Activated T-helper 1 cell treated with anti-CD3 and anti-CD28 coated beads, Interleukin-2, amount 50 U/mL, for 16 hours (primary cell): ENCODE measurements at places on chromosomes 16 and 17.

GRCh38 chr16:79662669-79663313 is 62.3 kb upstream of the MAF start:
- DNase-seq: no peak

GRCh38 chr16:29848420-29849297 is 14.4 kb downstream of the CDIPT start:
- peak; percentile 70 for DNase-seq

DNA sequence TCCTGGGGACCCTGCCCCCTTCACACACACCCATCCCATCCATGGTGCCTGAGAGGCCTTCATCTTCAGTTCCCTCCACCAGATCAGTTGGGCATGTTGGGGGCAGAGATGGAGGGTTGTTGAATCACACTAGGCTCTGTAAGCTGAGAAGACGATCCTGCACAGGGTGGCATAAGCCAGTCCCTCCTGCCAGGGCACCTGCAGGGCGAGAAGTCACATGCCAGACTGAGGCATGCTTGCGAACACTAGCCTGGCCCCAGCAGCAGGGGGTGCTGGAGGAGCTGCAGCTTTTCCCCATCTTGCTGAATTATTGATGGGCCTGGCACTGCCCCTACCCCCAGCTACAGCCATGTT is 6.1 kb upstream of the TBX2 start:
- DNase-seq: no peak

DNA sequence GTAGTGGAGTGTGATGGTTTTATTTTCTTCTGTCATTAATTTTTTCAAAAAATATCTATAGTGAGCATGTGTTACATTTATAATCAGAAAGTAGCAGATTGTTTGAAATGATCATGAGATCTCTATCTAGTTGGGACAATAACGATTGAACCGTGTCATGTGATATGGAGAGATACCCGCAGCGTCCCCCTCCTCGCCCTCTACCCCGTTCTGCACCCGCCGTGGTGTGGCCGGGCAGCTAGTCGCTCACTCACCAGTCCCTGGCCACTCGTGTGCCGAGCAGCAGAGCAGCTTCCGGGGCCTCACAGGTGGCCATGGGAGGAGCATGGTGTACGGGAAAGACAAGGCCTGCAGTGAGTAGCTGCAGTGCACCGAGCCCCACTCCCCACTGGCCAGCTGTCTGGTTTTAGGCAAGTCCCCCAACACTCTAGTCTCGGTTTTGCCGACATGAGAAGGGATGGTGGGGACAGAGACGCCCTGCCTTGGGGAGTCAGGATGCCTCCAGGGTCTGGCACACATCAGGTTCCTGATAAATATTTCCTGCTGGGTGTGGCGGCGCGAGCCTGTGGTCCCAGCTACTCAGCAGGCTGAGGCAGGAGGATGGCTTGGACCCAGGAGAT is 15.3 kb downstream of the MLYCD start:
- DNase-seq: no peak

- DNase-seq: no peak
Measured at GRCh38 chr17:64504769-64505339, 1.2 kb downstream of the DDX5 start.

- no peak for DNase-seq
Measured at GRCh38 chr17:50976951-50977472, 110.9 kb upstream of the TOB1 start.

GRCh38 chr17:4944163-4944553 is 4.1 kb downstream of the RNF167 start:
- DNase-seq: no peak

GRCh38 chr16:53093162-53093744 is 38.5 kb downstream of the CHD9 start:
- no peak for DNase-seq

DNA sequence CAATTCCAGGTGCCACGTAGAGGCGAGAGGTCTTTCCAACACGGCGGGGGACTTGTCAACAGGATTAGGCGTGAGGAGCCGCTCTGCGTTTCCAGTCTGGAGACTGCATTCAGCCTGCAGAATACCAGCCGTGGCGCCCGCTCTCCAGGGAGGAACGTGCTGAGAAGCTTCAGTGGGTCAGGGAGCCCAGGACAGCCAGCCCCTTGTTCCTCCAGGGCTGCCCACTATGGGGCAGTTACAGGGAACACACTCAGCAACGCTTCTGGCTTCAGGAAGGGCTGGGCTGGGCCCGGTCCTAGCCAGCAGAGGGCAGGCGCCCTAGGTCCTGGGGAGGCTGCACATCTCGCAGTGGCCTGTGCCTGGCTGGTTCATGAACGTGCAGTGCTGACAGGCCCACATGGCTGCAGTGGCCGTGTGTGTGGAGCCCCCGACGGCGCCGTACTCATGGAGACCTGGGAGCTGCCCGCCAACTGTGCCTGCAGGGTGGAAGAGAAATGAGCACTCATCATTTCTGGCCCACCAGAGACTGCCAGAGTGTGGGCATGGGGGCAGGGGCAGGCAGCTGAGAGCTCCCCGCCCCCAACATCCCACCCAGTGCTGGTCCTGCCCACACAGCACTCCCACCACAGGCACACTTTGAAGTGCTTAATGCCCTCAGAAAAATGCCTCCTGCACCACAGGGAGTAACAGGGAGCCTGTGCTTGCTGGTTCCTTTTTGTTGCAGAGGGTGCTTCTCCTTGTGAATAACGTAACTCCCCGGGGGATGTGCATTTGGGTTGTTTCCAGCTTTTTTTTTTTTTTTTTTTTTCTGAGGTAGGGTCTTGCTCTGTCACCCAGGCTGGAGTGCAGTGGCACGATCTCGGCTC is 7.0 kb upstream of the FAAP100 start:
- no peak for DNase-seq

- no peak for DNase-seq
Measured at GRCh38 chr17:15957206-15957605, 12.3 kb downstream of the ADORA2B start.

DNA sequence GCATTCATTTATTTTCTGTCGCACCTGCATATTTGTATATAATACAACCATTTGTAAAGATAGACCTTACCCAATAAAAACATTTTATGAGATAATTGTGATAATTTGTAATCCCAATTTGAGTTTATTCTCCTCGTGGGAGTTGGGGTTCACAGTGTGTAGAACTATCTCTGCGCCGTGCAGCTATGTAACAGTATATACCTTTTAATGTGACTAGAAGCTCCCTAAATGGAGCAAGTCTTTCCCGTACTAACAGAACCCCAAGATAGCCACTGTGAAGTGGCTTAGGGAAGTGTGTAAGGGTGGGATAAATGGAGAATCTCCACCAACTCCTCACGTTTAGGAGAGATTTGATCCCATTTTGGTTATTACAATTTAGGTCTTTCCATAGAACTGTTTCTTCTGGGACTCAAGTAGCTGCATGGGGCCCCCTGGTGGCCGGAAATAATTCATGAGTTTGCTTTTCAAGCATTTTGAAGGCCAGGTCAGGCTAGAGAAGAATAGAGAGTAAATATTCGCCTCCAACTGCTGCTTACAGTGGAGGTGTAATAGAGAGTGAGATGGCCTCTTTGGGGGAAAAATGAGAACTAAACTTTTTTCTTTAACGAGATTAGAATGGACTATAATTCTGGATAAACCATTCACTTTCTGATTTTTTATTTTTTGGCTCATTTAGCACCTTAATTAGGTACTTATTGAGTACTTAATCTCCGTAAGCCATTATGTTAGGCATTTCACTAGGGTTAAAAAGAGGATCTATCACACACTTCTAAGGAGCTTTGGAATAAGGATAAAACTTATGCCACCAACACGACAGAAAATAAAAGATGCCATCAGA is 4.5 kb downstream of the TMEM100 start:
- peak; percentile 50 for DNase-seq

DNA sequence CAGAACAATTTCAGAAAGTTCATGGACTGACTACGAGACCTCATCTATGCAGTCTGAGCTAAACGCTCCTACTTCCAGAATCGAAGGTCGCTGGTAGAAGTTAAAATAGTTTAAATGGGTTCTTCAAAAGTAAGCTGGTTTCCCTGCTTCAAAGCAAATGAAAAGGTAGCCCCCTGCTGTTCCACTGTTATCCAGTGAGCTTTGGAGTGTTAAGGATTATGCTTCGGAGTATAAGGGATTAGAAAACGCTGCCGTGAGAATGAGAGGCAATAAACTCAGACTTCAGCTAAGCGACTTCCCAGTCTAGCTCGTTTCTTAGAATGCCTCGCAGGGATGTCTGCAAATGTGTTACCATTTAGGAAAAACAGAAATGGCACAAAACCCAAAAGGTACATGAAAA is 12.4 kb downstream of the MLYCD start:
- no peak for DNase-seq

DNA sequence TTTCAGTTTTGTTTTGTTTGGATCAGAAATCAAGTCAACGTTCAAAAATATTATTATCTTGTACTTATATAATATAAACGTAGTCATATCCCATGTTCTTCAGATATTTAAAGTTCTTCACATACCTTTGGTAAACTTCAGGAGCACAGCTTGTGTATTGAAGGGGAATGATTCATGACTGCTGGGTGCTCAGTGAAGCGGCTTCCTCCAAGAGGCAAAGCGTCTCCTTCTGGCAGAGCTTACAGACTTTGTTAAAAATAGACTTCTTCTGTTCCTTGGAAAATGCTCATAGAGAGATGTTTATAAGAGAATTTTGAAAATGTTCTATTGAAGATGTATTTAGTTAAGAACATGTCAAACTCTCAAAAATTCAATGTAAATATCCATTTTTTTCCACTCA is 155.6 kb upstream of the CNTNAP4 start:
- no peak for DNase-seq

- no peak for DNase-seq
Measured at GRCh38 chr16:1863681-1864460, 8.1 kb downstream of the MEIOB start.

DNA sequence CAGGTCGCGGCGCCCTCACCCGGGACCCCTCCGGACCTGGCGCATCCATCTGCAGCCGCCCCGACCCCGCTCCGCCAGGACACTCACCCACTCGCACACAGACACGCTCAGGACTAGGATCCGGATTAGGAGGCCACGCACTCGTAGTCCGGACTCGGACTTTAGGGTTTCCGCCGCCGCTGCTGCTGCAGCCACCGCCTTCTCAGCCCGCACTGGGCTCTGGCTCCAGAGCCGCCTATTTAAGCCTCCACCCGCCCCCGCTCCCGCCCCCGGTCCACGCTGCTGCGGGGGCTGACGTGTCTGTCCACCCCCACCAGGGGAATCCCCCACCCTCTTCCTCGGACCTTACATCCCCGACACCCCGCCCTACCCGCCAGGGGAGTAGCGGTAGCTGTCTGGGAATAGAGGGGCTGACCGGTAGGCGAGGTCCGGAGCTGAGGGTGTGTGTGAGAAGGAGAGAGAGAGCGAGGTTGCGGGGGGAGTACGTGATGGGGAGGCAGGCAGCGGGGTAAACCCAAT is at the start of gene RRAD:
Gene RRAD (minus strand): TSS at position 214 of the 519 bp plus-strand sequence. CDS start 356 bp downstream, outside the sequence.
- DNase-seq: no peak

DNA sequence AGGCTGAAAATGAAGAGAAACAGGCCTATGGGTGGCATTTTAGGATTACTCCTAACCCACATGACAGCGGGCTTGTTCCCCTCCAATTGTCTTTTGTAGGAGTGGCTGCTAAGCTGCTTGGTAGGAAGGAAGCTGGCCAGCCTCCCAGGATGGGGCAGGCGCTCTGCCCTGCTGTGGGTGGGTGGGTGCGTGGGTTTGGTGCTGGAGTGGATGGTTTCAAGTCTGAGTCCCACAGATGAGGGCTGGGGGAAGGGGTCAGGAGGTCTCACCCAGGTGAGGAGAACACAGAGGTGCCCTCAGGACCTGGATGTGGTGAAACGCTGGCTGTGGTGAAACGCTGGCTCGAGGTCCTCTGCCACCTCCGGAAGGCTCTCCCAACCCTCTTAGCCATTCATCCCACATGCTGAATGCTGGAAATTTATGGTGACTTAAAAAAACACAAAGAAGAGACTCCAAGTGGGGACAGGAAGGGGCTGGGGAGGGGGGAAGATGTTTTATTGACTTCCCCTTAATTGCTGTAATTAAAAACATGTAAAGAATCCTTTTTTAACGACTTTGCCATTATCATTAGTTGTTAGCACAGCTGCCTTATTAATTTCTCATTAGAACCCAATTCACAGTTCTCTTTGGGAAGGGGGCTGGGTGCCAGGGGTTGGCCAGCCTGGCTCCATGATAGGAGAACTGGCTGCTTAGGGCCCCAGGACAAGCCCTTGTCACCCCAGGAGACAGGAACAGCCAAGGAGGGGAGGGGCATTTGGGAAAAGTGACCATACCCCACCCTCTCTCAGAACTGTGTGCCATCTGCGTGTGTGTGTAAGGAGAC is 153.5 kb upstream of the CDC42EP4 start:
- DNase-seq: no peak

- DNase-seq: no peak
Measured at GRCh38 chr17:76405967-76406647, 21.7 kb downstream of the SPHK1 start.

DNA sequence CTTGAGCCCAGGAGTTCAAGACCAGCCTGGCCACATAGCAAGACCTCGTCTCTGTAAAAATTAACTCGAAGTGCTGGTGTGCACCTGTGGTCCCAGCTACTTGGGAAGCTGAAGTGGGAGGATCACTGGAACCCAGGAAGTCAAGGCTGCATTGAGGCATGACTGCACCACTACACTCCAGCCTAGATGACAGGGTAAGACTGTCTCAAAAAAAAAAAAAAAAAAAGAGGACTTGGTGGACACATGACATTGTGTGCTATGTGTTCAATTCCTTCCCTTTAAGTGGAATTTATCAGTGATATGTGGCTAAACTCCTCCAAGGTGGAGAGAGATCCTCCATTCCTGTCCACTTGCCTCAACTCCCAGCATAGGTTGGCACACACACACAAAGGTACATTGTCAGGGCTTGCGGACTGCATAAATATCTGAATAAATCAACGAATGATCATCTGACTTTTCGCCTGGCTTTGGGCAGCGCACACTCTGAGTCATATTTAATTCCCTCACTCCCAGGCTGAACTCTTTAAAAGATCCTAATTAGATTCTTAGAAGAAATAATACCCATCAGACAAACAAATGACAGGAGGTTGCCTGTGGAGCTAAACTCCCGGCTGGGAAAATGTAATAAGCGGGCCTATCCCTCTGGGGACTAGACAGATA is 25.0 kb upstream of the SYT17 start:
- DNase-seq: no peak

DNA sequence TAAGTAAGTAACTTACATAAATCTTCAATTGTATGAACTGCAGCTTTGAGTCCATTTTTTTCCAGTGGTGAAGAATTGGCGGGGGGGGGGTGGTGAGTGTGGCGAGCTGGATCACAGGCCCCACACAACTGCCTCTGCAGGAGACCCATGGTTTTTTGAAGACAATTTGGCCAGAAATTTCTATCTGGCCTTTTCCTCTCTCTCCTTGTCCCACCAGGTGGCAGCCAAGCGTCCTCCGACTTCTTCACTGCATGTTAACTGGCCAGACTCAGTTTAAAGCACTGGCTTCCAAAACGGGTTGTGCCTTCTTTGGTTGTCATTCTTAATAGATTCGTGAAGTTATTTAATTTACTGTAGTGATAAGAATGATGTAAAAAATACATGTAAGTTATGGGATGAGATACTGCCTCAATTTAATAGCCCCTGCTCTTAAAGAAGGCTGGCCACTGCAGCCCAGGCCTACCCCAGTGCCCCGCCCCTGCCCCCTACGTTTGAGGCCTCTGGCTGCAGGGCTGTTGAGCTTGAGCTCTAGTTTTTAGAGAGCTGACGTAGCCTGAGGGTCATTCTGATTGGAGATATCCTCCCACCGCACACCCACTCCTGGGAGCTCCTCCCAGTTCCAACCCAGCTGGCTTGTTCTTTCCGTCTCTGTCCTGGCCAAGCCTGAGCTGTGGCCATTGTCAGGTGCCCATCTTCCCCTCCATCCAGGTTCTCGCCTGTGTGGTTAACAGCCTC is 36.4 kb downstream of the AKAP1 start:
- no peak for DNase-seq

- DNase-seq: no peak
Measured at GRCh38 chr16:57503366-57503765, 17.1 kb upstream of the DOK4 start.
